ENCODE measurements at places on chromosomes 3 and 15. TPM values are rescaled to one million over a fixed set of nuclear protein-coding genes. Genes with fewer than 3 reads are reported as not detected.

DNA sequence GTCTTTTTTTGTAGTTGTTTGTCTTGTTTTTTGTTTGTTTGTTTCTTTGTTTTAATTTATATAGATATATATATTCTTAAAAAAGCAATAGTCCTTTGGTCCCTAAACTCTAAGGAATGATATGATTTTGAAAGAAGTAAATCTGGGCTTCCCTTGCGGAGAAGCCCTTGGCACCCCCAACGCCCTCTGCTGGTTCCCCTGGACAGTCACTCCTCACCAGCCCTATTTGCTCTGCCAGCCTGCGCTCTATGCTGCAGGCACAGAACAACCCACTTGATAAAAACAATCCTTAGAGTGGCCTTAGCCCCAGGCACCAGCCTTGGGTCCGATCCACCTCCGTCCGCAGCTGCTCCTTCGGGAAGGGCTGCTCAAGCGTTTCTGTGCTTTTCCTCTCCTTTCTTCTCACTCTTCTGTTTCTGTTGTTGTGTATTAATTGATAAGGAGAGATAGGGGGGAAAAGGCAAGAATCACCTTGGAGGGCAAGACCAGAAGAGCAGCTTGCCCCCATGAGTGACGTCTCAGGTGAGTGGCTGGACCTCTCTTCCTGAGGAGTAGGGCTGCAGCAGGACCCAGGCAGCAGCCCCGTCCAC, 13.7 kb upstream of the PARP6 start:
- H3K4me3 ChIP-seq: no peak overlapping the region
- no peaks in the 10 kb centered on the region for H3K36me3 ChIP-seq
- no peaks in the 10 kb centered on the region for H3K27me3 ChIP-seq
- peak; percentile 46 for DNase-seq
- H3K27ac ChIP-seq: no peak overlapping the region
- no peaks in the 10 kb centered on the region for H3K4me1 ChIP-seq

GRCh38 chr15:75410196-75410595, 41.3 kb downstream of the SIN3A start:
- DNase-seq: no peak
- H3K4me3 ChIP-seq: no peak overlapping the region
- H3K27me3 ChIP-seq: no peaks in the 10 kb centered on the region
- peaks cover 26% of the 10 kb centered on the region for H3K4me1 ChIP-seq
- peaks cover 45% of the 10 kb centered on the region for H3K36me3 ChIP-seq

DNA sequence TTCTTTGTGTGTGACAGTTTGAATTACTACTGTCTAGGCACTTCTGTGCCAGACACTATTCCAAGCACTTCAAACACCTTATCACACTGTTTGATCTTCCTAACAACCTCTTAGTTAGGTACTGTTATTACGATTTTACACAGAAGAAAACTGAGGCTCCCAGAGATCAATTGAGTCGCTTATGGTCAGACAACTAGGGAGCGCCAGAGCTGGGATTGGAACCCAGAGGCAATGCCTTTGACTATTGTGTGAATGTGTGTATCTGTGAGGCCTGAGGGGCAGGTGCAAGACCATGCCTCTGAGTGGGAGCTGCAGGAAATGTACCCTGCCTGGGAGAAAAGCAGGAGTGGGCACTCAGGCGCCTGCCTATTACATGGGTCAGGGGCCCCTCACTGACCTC, 1.8 kb downstream of the TRH start:
- H3K36me3 ChIP-seq: peaks cover 1% of the 10 kb centered on the region
- no peak overlapping the region for H3K4me3 ChIP-seq
- peaks cover 4% of the 10 kb centered on the region for H3K4me1 ChIP-seq
- no peak for DNase-seq
- H3K27me3 ChIP-seq: peaks cover 61% of the 10 kb centered on the region

- no peak for DNase-seq
- peaks cover 29% of the 10 kb centered on the region for H3K36me3 ChIP-seq
- H3K27me3 ChIP-seq: no peaks in the 10 kb centered on the region
- H3K4me3 ChIP-seq: no peak overlapping the region
- H3K27ac ChIP-seq: no peak overlapping the region
- peaks cover 29% of the 10 kb centered on the region for H3K4me1 ChIP-seq
Observed at GRCh38 chr3:12489368-12489767, 5.1 kb downstream of the TSEN2 start.

- H3K4me3 ChIP-seq: peak overlapping the region; percentile 66
- H3K27ac ChIP-seq: no peak overlapping the region
- peaks cover 8% of the 10 kb centered on the region for H3K27me3 ChIP-seq
- no peak for DNase-seq
- H3K4me1 ChIP-seq: peaks cover 54% of the 10 kb centered on the region
Observed at GRCh38 chr15:91854639-91854990, 1.1 kb downstream of the SLCO3A1 start.

- no peak overlapping the region for H3K27ac ChIP-seq
- no peaks in the 10 kb centered on the region for H3K36me3 ChIP-seq
- H3K4me3 ChIP-seq: no peak overlapping the region
Observed at GRCh38 chr3:55322638-55323037, 164.5 kb downstream of the WNT5A start.

The WNT7A gene
- not detected for total RNA-seq
